ENCODE measurements at places on chromosomes 2 and 18.
A peak's percentile ranks its signal among the peaks of the same experiment; 100 is the strongest.

DNA sequence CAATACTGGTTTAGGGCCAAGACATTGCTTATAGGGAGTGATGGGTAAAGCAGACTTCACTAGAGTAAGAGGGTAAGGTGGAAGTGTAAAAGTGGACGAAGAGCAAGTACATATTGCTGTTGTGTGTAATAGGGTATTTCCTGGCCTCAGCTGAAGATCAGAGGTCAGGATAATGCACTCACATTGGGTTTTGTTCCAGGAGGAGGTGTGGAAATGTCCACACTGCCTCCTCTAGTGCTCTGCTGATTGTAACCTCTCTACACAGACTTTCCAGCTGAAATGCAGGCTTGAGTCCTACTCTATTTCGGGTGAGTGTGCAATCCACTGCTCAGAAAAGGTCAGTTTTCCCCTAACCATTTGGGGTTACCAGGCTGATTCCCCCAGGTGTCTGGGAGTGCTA lies 41.7 kb upstream of the PLA2R1 start:
- no peak for DNase-seq

DNA sequence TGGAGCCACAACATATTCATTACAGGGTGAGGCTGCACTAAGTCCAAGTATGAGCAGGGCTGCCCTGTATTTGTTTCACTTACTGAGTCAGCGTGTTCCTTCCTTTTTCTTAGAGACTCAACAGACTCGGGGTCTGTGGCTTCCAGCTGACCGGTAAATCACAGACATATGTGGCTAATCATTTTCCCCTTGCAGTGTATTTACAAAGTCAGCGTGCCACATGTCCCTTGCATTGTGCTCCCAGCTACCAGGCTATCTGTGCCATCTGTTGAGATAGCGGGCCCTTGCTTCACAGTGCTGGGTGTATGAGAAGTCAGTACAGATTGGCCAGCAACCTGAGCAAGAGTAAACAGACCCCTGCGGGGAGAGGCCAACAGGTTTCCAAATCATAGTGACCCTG lies 254.3 kb downstream of the LRRTM1 start:
- no peak for DNase-seq

GRCh38 chr2:105248316-105249070 lies 7.0 kb downstream of the GPR45 start:
- DNase-seq: no peak

- no peak for DNase-seq
Observed at GRCh38 chr2:88258208-88258607, 88.1 kb downstream of the THNSL2 start.

- no peak for DNase-seq
Observed at GRCh38 chr2:176542476-176542875, 273.2 kb downstream of the MTX2 start.

DNA sequence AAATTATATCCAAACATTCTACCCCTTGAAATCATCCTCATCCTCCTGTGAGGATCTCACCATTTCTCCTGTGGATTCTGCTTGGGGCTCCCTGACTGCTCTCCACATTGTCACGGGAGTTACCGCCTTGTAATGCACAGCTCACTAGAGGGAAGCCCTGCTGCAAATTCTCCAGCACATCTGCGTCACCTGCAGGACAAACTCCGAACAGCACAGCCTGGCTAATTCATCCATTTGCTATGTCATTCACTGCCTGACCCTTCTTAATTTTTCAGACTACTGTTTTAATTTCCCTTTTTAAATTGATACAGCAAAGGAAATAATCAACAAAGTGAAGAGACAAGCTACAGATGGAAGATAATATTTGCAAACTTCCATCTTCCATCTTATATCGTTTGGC lies 627.4 kb downstream of the FBXO15 start:
- DNase-seq: no peak

- peak; percentile 18 for DNase-seq
Observed at GRCh38 chr2:98020992-98021713, 25.4 kb upstream of the TMEM131 start.

GRCh38 chr18:58394046-58394445 lies 234.8 kb downstream of the ALPK2 start:
- DNase-seq: no peak

DNA sequence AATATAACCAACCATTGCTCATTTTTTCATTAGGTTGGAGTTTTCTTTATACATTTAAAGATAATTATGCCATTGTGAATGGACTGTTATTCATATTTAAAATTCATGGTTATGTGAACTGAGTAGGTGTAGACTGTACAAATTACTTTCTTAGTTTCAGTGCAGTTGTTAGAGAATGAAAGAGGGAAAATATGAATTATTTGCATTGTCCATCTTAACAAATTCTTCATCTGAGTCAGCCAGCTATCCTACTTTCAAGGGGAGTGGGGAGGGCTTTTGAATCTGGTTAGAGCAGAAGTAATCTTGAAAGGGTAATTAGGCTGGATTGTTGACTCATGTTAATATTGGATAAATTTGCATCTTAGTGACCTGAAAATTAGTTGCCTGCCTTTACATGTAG lies 212.0 kb downstream of the MCFD2 start:
- no peak for DNase-seq

GRCh38 chr2:37656512-37657423 lies 14.7 kb downstream of the CDC42EP3 start:
- DNase-seq: no peak

GRCh38 chr2:105061560-105061959 lies 23.7 kb downstream of the MRPS9 start:
- DNase-seq: no peak

DNA sequence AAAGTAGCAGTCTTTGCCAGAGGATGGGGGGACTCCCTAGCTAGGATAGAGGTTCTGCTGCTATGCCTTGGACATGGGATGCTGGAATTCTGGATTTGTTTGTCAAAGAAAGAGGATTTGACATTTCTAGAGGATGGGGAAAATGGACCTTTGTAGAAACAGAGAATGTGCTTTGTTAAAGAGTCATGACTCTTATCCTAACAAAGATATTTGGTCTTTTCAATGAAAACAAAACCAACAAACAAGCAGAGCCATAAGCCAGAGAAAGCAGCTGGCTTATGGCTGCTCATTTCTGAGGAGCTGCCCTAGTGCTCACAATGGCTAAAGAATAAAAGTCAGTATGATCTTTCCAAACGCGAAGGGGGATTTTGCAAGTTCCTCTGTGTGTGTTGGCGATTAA lies 40.8 kb upstream of the MAPRE2 start:
- DNase-seq: no peak

GRCh38 chr18:80178935-80179818 lies 68.1 kb downstream of the PARD6G start:
- no peak for DNase-seq

DNA sequence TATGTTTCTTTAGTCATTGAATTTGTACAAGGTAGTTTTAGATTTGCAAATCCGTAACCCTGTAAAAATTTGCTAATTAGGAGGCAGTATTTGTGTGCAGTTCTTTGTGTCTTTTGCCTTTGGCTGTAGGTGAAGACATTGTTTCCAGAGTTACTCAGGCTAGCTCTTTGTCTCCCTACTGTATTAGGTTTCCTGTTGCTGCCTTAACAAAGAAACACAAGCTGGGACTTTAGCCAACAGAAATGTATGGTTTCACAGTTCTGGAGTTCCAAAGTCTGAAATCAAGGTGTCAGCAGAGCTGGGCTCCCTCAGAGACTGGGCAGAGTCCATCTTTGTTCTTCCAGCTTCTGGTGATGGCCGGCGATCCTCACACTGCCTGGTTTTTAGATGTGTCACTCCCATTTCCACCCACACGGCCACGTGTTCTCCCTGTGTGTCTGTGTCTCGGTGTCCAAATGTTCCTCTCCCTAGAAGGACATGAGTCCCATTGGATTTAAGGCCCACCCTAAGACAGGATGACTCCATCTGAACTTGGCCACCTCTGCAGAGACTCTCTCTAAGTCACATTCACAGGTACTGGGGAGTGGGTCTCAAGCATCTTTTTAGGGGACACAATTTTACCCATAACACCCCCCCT lies 309.7 kb downstream of the GALR1 start:
- no peak for DNase-seq

- DNase-seq: no peak
Observed at GRCh38 chr2:175282300-175282699, 100.8 kb upstream of the ATP5MC3 start.

- DNase-seq: no peak
Observed at GRCh38 chr2:24228470-24228869, 53.6 kb downstream of the FAM228A start.

DNA sequence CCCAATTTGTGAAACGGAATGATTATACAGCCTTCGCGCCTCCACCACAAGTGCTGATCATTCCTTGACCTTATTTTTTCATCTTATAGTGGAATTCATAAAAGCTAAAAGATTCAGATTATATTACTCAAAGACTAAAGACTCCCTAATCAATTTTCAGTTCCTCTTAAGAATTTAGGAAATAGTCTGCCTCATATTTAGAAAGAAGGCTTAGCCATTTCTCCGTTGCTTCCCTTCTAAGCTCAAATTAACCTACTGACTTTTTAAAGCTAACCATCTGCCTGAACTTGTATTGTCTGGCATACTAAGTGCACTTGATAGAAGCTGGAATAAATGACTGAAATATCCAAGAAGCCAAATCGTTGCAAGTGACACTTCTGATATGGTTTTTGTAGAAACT lies 44.7 kb downstream of the HNRNPLL start:
- DNase-seq: no peak

DNA sequence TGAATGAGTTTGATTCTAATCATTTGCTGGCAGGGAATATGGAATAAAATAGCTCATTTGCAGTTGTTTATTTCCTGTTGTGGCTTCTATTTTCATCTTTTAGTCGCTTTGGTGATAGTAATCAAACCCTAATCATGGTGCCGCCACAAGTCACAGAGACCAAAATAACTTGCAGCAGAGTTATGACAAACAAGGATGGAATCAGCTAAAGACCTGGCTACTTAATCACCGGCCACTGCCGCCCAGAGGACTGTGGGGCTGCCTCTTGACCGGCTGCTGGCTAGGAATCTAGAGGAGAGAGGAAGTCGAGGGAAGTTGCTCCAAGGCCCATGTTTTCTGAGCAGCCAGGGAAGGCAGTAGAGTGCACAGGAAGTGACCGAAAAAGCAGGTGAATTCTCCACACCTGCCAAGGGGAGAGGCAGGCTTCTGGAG lies 5.1 kb upstream of the SMAD7 start:
- DNase-seq: no peak

GRCh38 chr2:667332-667999 lies 9.7 kb downstream of the TMEM18 start:
- DNase-seq: no peak

- no peak for DNase-seq
Observed at GRCh38 chr2:66960161-66960560, 437.0 kb upstream of the ETAA1 start.

DNA sequence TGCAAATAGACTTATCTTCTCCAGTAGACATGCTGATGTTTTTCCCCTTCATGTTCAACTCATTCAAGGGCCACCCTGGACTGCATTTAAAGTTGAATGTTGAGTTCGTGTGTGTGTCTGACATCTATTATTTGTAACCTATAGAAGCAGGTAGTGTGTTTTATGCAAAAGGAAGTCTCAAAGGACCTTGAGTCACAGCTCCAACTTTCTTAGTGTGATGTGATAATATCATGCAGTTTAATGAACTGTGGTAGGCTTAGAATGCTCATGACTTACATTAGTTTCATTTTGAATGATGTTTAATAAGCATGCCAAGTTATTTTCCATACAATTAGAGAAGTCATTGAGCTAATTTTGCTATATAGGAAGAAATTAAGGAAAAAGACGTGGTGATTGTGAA lies 67.9 kb downstream of the CERS6 start:
- no peak for DNase-seq

DNA sequence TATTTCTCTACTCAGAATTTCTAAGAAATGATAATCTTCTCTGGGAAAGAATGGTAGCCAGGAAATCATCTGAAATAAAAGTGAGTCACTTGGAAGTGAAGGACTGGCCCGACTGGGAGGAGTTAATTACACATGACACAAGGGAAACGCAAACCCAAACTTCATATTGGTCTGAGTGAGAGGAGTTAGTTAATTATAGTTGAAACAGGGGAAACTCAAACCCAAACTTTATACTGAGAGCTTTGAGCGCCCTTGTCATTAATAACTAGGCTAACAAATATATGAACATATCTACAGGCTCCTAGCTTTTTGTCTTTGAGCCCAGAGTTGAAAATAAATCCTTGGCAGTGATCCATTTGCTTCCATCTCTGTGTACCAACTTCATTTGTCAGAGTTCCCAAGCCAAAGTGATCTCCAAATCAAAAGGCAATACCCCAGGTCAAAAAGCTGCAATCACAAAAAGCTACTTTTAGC lies 187.8 kb upstream of the COL3A1 start:
- no peak for DNase-seq

DNA sequence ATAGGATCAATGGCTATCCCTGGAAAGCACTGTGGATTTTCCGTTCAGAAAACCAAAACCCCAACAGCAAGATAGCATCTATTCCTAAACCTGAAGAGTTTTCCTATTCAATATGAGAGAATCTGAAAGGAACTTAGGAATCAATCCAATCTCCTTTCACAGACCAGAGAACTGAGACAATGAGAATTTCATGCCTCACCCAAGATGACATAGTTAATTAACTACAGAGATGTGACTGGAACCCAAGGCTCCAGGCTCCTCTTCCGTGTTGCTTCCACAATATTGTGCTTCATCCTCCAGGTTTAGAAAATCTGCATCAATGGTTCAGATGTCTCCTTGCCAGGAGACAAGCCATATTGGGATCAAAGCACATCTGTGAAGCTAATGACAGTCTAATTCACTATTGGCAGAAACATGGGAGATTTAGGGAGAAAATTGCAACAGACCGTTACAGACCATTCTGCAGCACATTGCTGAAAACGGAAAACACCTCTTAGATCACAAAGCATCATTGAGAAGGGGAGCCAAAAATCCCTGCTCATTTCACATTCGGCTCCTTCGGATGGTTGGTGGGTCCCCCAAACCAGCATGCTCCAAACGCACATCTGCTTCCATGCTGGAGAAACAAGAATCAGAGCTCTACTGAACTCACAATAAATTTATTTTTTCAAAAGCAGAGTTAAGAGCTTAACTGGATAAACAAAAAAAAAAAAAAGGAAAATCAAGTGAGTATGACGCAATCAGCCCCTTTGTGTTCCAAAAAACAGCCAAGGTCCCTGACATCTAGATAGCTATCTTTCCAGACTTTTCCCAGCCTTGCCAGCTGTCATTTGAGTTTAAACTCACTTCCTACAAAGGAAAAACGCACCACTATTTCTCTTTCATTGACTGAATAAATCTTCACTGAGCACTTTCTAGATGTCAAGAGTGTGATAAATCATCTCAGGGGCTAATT lies 290.3 kb downstream of the C1D start:
- no peak for DNase-seq

DNA sequence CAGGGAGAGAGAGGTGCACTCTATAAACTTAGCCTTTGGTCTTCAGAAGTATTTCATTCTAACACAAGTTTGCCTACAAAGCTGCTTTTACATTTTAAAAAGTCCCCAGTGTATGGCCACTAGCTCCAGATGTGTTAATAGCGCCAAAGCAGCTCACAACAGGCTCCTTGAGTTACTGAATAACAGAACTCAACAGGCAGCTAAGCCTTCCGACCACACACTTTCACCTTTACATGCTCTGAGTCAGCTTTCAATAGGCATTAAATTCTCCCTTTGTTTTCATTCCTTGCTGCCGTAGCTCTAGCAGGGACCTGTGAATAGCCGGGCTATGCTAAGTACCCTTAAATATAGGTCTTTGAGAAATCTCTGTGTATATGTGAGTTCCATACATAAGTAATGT lies 262.8 kb upstream of the PARD3B start:
- DNase-seq: no peak

GRCh38 chr18:25327584-25327983 lies 24.4 kb downstream of the ZNF521 start:
- no peak for DNase-seq

All from occipital lobe (tissue), 3 donors.